Forelimb muscle (tissue), 1 donor: ENCODE measurements at places on chromosomes 4 and X.
A peak's percentile ranks its signal among the peaks of the same experiment; 100 is the strongest.

DNA sequence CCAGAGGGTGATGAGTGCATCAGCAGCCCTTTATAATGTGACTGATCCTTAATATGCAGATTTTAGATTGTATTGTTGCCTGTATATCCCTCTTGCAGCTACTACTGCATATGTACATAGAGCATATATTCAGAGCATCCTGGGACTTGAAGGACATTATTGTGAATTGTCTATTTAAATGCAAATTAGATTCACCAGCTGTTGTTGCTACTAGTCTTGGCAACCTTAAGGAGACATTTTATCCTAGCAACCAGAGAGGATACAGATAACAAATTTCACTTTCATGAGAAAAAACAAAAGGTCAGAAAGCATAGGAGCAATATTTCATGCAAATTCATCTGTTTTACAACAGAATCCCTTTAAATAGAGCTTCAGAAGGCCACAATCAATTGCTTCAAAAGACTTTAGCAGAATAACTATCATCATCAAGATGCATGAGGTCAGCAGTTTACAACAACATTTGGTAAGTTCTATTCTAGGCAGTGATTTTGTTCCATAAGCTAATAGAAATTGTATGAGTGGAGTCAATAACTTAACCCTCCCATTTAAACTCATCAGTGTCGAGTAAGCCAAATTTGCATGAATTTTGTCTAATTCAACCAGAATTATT, 148.6 kb downstream of the GC start:
- DNase-seq = no peak

- peak; percentile 35 for DNase-seq
These were observed 13.7 kb upstream of the PIGA start for GRCh38 chrX:15349046-15349445.

DNA sequence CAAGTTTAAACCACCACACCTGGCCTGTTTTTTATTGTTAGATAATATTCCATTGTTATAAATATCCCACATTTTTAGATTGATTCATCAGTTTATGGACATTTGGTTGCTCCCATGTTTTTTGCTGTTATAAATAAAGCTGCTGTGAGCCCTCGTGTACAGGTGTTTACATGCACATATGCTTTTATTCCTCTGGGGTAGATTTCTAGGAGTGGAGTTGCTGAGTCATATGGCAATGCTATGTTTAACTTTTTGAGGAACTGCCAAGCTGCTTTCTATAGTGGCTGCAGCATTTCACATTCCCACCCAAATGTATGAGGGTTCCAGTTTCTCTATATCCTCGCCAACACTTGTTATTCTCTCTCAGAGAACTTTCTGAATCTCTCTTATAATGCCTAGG, 90.5 kb downstream of the TBL1X start:
- no peak for DNase-seq

- DNase-seq = no peak
These were observed 71.0 kb downstream of the PRRG1 start for GRCh38 chrX:37420185-37420584.

DNA sequence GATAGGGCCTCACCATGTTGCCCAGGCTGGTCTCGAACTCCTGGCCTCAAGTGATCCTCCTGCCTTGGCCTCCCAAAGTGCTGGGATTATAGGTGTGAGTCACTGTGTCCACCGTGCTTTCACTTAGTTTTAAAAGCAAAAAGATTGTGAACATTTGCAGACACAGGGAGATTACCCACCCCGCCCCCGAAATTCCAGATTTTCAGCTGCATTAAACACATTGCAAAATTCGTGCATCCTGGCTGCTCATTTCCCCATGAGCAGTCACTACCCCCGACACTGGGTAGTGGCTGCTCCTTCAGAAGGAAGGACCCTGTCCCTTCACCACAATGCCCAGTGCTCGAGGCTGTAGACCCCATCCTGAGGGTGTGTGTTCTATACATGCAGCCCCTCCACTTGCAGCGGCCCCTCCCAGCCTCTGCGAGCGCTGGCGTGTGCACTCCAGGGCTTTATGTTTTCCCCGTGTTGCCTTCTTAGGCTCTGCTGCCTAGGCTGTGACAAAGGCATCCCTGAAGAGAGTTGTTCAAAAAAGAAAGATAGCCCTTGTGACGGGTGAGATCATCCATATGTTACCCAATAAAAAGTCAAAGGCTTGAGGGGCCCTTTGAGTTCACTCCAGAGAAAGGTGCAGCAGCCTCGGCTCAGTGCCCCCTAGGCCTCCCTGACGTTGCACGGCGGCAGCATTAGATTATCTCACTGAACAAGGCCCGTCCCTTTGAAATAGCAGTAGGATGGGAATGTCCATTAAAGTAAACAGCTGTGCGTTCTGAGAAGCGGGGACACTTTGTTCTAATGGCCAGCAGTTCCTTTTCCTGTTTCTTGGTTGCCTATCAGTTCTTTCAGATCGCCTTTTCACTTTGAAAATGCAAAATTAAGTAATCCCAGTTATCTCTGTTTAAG, 71.6 kb downstream of the SHROOM2 start:
- DNase-seq = no peak

- DNase-seq = no peak
These were observed 38.7 kb downstream of the CNKSR2 start for GRCh38 chrX:21412883-21413282.

GRCh38 chr4:55762819-55763218, 56.8 kb upstream of the EXOC1L start:
- no peak for DNase-seq

DNA sequence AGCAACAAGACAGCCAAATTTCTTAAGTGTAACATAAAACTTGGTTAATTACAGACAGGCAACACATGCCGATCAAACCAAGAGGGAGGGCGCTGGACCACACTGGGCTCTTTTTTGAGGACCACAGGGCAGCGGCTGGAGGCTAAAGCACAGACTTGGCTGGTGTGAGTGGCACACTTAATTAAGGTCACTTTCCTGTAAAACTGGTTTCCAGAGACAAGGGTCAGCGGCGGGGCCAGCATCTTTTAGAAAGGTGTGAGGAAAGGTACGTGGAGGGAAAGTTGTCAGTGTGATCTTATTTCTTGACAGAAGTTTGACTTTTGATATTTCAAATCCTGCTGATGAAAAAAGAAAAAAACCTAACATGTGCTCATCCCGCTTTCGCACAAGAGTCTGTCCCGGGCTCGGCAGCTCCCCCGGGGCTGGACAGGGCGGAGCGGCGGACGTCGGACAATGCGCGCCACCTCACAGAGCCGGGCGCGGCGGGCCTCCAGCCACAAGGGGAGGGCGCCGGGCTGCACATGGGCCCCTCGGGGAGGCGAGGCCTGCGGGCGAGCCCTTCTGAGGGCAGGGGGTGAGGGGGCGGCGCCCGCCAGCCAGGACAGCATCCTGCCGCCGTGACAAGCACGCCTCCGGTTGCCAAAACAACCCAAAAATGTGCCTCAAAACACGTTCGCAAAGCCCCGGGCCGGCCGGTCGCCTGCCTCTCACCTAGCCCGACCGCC, 660 bp upstream of the HSPA4L start:
- no peak for DNase-seq

DNA sequence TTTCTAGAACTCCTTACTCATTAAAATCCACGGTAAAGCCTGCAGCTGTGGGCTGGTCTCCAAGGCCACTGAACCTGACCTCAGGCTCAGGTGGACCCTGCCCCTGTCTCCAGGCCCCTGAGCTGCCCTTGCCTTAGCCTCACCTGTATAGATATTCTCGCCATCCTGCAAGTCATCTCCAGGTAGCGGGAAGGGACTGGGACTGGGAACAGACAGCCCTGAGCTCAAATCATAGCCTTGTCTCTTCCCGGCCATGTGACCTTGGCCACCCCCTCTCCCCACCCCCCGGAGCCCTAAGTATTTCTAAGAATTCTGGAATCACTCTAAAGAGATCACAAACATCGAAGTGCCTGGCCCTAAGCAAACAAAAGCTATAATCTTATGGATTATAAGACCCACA, 17.7 kb downstream of the ABLIM2 start:
- DNase-seq = no peak

DNA sequence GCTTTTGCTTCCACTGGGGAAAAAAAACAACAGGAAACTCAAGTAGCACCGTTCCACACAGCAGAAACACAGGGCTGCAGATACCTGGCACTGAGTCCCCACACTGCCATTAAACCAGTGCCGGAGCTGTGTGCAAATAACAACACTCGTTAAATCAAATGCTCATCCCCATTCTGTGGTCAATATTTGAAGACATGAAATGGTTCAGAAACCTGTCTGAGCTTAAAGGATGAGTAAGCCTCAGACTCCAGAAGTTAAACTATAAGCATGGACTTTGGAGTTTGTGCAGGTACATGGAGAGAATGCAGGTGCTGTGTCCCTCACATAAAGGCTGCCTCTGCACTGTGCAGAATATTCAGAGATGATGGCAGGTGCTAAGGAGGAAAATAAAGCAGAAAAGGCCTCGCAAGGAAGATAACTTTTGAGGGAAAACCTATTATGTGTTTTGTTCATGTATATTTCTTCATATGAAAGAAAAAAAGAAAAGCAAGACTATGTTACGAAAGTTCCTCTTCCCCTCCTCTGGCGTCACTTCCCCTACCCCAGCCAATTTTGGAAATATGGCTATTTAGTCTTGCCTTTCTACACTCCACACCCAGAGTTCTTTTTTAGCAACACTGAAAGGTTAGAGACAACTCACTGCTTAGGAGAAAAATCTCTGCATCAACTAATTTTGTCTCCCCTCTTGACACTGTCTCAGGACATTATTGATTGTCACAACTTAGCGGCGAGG, 4.6 kb downstream of the MPP1 start:
- no peak for DNase-seq

DNA sequence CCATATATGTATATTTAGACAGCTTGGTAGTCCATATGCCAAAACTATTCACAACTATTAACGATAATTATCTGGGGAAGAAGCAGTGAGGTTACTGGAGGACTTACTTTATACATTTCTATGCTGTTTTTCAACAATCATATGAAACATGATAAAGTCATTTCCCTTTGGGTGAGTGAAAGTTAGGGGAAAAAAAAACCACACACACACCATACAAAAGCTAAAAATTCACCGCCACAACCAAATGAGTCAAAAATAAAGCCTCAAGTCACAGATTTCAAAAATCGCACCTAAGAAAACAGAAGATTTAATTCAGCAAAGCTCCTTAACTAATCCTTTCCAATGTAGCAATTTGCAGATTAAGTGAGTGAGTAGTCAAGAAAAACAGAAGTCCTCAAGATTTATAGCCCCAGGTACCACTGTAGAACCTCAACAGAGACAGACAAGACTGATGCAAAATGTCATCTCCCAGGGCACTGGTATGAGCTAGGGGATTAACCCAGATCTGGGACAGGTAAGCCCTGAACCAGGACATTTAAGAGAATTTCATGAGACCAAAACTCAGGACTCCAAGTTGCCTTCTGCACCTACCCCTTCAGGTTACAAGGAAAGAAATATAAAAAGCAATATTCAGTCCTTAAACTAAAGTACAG, 35.1 kb downstream of the SYTL4 start:
- DNase-seq = no peak

DNA sequence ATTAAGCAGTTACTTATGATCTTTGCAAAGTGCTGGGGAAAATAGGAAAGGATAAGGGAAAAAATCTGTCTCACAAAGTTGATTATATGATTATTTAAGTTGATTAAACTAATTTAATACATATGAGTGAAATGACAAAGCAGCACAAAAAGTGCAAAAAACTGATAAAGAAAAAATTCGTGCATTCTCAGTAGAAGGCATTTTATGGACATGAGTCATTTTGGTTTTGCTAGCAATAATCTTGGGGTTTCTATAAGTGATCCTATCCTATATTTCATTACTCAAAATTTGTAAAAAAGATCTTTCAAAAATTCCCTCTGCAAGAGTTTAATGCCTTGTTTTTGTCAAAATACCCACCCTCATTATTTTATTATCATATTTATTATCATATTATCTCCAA, 224.2 kb upstream of the ANXA10 start:
- DNase-seq = no peak

GRCh38 chr4:1031956-1032795, 20.8 kb downstream of the FGFRL1 start:
- DNase-seq = no peak

DNA sequence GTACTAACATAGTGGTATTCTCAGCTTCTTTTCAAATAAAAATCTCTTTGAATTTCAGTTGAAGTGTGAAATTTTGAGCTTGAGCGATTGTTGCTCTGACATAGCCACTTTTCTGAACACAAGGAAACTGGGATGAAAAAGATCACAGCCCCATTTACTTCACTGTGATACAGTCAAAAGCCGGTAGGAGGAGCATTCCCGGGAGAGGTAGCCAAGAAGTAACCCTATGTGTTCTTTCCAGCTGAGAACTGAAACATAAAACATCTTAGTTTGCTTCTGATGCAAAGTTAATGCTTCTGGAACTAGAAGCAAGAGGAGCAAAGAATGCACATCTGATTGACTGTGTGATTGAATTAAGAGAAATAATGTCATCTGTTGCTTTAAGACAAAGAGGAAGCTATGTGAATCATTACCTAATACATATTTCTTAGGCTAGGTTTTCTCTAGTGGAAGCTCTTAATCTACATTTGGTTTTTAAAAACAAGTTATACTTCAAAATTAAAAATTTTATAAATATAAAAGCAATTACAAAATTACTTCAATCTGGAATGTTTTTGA, 88.3 kb upstream of the UNC5C start:
- no peak for DNase-seq

DNA sequence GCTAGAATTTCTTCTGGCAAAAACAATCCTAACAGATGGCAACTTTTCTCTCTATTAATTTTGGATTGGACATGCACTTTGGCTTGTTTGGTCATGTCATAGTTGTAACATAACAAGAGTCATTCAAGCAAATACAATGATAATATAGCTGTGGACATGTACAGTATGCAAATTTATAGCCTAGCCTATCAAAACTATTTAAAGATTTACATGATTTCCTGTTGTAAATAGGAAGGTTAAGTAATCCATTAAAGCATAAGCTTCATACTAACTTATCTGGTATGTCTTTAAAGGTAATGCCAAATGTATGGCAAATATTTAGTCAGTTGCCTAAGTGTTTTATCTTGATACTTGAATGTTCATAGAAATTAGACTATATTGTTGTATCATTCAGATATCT, 45.3 kb downstream of the RPA4 start:
- DNase-seq = no peak

GRCh38 chrX:34521563-34521962, 135.5 kb downstream of the TMEM47 start:
- DNase-seq = no peak

GRCh38 chrX:20523626-20524312, 257.1 kb upstream of the RPS6KA3 start:
- DNase-seq = no peak

GRCh38 chr4:19650903-19651864, 600.5 kb upstream of the SLIT2 start:
- no peak for DNase-seq

- no peak for DNase-seq
These were observed 160.4 kb downstream of the PAPSS1 start for GRCh38 chr4:107559653-107560052.

DNA sequence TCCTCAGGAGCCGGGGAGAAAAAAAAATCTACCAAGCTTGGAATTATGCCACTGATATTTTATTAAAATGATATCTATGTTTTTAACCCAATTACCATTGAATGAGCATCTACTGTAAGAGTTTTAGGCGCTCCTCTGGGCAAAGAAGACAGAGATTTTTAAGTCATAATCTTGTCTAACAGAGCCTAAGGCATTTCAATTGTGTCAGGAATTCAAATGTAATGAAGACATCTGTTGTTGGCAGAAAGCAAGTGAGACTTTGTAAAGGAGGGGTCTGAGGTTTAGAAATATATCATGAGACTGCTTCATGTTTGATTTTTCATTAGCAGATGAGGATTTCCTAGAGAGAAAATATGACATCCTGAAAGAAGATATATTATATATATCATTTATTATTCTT, 1158.1 kb downstream of the FSTL5 start:
- DNase-seq = no peak

GRCh38 chr4:72006586-72006985, 25.2 kb upstream of the NPFFR2 start:
- DNase-seq = no peak
